T follicular helper cell (primary cell): ENCODE measurements at places on chromosomes 13 and 19.
A peak's percentile ranks its signal among the peaks of the same experiment; 100 is the strongest.

DNA sequence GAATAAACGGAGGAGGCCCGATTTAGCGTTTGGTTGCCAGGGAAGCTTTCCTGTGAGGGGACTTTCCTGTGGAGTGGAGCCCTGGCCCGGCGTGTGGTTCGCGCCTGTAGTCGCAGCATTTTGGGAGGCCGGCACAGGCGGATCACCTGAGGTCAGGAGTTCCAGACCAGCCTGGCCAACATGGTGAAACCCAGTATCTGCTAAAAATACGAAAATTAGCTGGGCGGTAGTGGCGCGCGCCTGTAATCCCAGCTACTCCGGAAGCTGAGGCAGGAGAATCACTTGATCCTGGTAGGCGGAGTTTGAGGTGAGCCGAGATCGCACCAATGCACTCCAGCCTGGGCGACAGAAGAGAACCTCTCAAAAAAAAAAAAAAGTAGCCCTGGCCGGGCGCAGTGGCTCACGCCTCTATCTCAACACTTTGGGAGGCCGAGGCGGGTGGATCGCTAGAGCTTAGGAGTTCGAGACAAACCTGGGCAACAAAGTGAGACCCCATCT is 6.9 kb downstream of the KANK3 start:
- no peak for DNase-seq

DNA sequence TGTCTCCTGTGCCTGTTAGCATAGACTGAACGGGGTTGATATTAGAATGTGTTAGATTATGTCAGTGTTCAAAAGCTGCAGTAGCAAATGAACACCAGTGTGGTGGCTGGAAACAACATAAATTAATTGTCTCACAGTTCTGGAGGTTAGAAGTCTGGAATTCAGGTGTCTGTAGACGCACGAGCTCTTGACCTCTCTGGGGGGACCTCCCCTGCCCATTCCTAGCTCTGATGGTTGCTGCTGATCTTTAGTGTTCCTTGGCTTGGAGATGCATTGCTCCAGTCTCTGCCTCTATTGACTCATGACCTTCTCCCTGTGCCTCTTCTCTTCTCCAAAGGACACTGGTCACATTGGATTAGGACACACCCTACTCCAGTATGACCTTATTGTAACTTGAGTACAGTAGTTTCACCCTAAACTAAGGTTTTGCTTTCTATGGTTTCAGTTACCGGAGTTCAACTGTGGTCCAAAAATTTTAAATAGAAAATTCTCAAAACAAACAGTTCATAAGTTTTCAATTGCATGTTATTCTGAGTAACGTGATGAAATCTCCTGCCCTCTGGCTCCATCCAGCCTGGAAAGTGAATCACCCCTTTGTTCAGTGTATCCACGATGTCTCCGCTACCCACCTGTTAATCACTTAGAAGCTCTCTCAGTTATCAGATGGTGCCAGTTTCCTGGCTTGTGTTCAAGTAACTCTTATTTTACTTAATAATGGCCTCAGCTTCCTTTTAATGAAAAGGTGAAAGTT is 273.2 kb downstream of the MYO16 start:
- DNase-seq: no peak

DNA sequence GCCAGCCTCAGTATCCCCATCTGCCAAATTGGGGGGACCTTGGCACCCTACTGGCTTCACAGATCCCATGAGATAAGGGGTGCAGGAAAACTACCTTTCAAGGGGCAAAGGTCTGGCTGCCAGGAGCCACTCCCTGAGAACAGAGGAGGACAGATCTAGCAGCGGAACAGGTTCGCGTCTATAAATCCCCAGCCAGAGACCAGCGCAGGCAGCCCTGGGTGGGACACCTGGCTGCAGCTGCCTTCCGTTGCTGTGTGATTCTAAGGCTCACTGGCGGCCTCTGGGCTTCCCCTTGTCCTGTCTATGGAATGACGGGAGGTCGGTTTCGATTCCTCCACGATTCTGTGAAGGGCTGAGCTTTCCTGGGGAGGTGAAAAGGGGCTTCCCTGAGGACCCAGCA is 7.3 kb downstream of the RELB start:
- DNase-seq: no peak

- DNase-seq: no peak
These were observed 529.3 kb downstream of the IRS2 start for GRCh38 chr13:109256866-109257760.

DNA sequence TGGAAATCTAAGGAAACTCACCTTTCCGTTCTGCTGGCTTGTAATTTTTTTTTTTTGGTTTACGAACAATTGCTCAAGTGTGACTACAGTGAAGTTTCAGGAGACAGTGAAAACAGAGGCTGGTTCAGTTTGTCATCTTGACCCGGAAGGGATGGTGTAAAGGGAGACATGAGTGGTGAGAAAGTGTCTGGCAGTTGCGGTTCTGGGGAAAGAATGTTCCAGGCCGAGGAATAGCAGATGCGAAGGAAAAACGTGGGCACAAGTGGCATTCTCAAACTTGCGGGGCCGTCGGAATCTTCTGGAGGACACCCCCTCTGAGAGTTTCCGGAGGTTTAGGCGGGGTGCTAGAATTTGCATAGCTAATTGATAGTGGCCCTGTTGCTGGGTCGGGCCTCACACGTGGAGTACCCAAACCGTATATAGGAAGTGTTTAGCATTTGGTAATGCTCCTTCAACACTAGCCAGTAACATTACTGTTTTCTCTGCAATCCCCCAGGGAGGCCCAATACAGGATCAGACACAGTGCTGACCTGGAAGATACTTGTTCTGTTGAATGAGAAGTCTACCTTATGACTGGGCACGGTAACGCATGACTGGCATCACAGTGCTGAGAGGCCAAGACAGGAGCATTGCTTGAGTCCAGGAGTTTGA is 2.8 kb upstream of the TNFSF9 start:
- DNase-seq: no peak

GRCh38 chr13:42490676-42491075 is 83.3 kb upstream of the TNFSF11 start:
- DNase-seq: no peak

GRCh38 chr19:50377051-50377461 is 799 bp downstream of the NR1H2 start:
- peak; percentile 57 for DNase-seq
